ENCODE measurements at places on chromosomes 1 and 21.

DNA sequence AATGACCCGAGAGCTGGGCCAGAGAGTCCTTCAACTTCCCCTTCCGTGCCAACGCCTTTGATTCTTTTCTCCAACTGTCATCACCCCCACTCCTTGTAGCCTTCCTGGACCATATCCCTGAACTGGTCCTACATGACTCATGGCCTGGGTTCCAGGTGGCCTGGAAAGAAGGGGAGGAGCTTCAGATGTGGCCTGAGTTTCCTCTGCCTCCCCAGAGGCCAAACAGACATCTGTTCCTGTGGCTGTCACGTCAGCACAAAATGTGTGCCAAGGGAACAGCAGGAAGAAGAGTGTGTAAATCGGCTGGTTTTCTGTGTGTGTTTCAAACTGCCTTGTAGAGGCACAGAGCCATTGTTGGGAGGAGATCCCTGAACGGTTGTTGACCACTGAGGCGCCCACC lies 24.9 kb upstream of the KIRREL1 start:
- DNase-seq, result no peak

DNA sequence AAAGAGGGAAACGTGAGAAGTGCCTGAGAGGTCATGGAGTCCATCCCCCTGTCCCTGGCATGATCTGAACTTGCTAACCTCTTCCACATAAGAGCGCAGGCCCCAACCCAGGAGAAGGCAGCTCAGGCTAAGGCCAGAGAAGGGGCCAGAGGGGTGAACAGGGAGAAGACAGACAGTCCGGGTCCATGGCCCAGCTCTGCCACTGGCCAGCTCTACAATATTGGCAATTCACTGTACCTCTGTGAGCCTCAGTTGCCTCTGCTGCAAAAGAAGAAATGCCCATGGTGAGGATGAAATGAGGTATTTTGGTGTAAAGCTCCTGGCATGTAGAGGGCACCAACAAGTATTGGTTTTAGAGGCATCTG lies 72.3 kb downstream of the CAMK2N1 start:
- no peak for DNase-seq

DNA sequence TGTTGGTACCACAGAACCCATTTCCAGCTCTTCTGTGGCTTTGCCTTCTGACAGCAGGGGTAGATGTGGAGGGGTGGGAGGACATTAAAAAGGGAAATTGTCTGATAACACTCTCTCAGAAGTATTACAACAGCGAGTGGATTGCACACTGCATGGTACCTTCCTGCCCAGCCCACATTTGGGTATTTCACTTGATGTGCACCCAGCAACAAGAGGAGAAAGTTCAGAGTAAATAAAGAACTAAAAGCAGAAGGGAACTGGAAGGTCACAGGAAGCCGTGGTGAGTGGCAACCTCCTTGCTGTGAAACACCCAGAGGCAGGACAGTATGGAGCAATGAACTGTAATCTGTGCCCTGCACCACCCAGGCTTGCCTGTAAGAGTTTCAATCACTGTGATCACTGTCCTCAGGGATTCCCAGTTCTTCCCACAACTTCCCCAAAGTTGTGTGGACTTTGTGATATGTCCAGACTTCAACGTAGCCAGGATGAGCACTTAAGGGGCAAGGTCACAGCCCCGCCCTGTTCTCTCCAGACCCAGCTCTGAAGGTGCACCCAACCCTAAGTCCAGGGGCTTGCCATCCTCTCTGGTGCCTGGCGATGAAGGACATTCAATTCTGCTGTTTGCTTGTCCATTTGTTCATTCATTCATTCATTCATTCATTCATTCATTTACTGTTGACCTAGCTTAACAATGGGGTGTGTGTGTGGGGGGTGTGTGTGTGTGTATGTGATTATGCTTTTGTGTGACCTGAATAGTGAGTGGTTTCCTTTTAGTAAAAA lies 18.7 kb upstream of the F5 start:
- no peak for DNase-seq

DNA sequence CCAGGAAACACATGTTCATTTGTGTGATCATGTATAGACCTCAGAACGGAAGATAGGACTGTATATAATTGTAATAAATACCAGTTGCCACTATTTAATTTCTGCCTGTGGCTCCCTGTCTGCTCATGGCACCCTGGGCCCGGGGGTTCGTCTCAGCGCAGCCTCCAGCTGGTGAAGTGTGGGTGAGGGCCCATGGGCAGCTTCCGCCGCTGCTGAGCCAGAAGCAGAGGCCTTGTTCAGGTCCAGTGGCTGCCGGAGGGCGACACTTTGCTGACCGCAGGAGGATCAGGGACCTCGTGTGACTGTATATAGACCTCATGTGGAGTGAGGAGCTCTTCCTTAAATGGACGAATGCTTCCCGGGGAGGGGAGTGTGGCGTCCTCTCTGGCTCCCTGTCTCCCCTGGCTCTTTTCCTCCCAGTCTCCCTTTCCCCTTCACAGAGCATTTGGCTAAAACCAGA lies 155.9 kb downstream of the PEX14 start:
- no peak for DNase-seq

GRCh38 chr1:22224631-22225030 lies 81.7 kb upstream of the WNT4 start:
- no peak for DNase-seq

GRCh38 chr1:119981986-119982815 lies 85.9 kb upstream of the ADAM30 start:
- DNase-seq, result no peak

DNA sequence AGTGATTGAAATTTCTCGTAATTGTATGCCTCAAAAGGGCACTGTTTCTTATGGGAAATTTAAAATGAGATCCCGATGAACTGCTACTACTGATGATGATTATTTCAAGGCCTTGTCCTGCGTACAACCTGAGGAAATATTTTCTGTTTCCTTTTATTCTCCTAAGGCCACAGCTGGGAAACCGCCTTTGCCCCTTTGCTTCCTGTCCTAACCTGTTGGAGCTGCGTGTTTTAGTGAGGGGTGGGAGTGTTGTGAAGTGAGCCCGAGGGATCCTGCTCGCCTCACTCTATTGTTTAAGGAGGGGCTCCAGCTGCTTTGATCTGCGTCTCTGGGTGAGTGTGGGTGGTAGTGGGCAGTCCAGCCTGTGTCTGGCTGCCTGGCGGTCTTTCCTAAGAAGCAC lies 14.4 kb downstream of the LAMC2 start:
- DNase-seq, result no peak

- no peak for DNase-seq
These were observed 23.3 kb upstream of the BTG2 start for GRCh38 chr1:203281851-203282661.

GRCh38 chr21:41185802-41186201 lies 17.8 kb downstream of the BACE2 start:
- no peak for DNase-seq
